Hair follicle dermal papilla cell (primary cell): ENCODE measurements at places on chromosomes 16 and 17. TPM values are rescaled to one million over a fixed set of nuclear protein-coding genes. Genes with fewer than 3 reads are reported as not detected.

TRPV3 gene
- total RNA-seq, result 0.73 and 0.81 TPM in 2 replicates

MYH3 gene
- total RNA-seq, result 0.12 and 4.9 TPM in 2 replicates

ABI3 gene
- total RNA-seq, result 3.4 TPM in 1 of 2 replicates, not detected in the other

TPSD1 gene
- not detected in 2 replicates for total RNA-seq

ARL2BP gene
- 119 and 126 TPM in 2 replicates for total RNA-seq

HES7 gene
- total RNA-seq, result 0.16 and 0.73 TPM in 2 replicates

TMEM114 gene
- total RNA-seq, result 0.24 TPM in 1 of 2 replicates, not detected in the other

HSD17B1 gene
- 0.12 and 0.81 TPM in 2 replicates for total RNA-seq

KRT36 gene
- total RNA-seq, result not detected in 2 replicates

LDHD gene
- 4.5 and 6.4 TPM in 2 replicates for total RNA-seq

MYH2 gene
- not detected in 2 replicates for total RNA-seq

CNGB1 gene
- total RNA-seq, result not detected in 2 replicates

CDH13 gene
- 48.8 and 53.1 TPM in 2 replicates for total RNA-seq

YPEL2 gene
- 7.7 and 8.9 TPM in 2 replicates for total RNA-seq

TCF25 gene
- total RNA-seq, result 280 and 286 TPM in 2 replicates

TP53TG3F gene
- 0.24 TPM in 1 of 2 replicates, not detected in the other for total RNA-seq

HS3ST6 gene
- 0.16 TPM in 1 of 2 replicates, not detected in the other for total RNA-seq

ADAP2 gene
- total RNA-seq, result 0.24 and 0.32 TPM in 2 replicates

PIK3R5 gene
- not detected in 2 replicates for total RNA-seq

RHBDL3 gene
- total RNA-seq, result 0.12 and 0.49 TPM in 2 replicates

IL21R gene
- 0.49 and 0.73 TPM in 2 replicates for total RNA-seq

ERBB2 gene
- 49.1 and 56.8 TPM in 2 replicates for total RNA-seq

TMED6 gene
- not detected in 2 replicates for total RNA-seq

CLEC10A gene
- total RNA-seq, result not detected in 2 replicates

LGALS9 gene
- 12.8 and 20.8 TPM in 2 replicates for total RNA-seq

CCT6B gene
- 3.0 and 3.2 TPM in 2 replicates for total RNA-seq

TOX3 gene
- not detected in 2 replicates for total RNA-seq

SRCIN1 gene
- under 0.01 TPM in 1 of 2 replicates, not detected in the other for total RNA-seq

MT1H gene
- not detected in 2 replicates for total RNA-seq

RNF43 gene
- 0.12 and 0.32 TPM in 2 replicates for total RNA-seq

CCL8 gene
- 0.12 and 0.32 TPM in 2 replicates for total RNA-seq

GCGR gene
- not detected in 2 replicates for total RNA-seq

TSNAXIP1 gene
- 0.49 and 1.3 TPM in 2 replicates for total RNA-seq

ZSCAN10 gene
- total RNA-seq, result not detected in 2 replicates

CTRB1 gene
- total RNA-seq, result not detected in 2 replicates

CDH3 gene
- total RNA-seq, result 1.1 and 1.3 TPM in 2 replicates

ABCA8 gene
- total RNA-seq, result 0.49 and 1.3 TPM in 2 replicates

SLC7A6OS gene
- 14.8 and 15.3 TPM in 2 replicates for total RNA-seq
